GM03348 (cell line): ENCODE measurements at places on chromosomes 4 and X.

- peak; percentile 63 for DNase-seq
Measured at GRCh38 chr4:139641218-139641617, 24.4 kb upstream of the MGST2 start.

DNA sequence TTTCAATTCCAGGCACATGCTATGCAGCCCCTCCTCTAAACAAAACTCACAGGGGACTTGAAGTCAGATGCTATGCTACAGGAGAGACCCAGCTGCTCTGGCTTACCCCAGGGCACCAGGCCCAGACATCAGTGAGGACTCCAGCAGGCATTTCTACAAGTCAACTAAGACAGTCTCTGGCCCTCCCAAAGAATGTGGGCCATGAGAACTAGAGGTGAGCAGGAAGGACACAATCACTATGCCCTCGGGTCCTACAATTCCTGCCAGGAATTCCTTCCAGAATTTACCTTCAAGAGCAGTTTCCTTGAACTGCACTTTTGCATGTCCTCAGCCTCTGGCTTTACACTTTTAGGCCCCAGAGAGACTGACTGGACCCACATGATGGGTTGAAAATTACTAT is 17.4 kb downstream of the TMEM192 start:
- no peak for DNase-seq

DNA sequence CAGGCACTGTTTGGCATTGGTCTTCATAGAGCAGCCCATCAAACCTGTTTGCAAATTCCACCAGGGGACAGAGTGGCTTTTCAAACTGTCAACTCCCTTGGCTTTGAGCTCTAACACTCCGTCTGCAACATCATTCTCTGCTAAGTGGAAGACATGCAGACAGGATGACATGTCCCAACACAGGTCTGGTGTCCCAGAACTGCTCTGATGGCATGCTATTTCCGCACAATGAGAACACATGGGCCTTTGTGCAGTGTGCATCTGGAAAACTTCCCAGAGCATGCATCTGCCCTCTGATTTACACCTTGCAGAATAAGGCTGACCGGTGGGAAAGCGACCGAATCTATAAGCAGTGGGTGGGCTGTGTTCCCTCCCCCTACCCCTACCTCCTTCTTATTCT is 212.8 kb upstream of the GYPA start:
- no peak for DNase-seq

- DNase-seq, result peak; percentile 11
Measured at GRCh38 chrX:9227276-9227675, 193.3 kb upstream of the FAM9B start.

GRCh38 chr4:121379276-121379675 is 1.5 kb downstream of the QRFPR start:
- DNase-seq, result no peak

DNA sequence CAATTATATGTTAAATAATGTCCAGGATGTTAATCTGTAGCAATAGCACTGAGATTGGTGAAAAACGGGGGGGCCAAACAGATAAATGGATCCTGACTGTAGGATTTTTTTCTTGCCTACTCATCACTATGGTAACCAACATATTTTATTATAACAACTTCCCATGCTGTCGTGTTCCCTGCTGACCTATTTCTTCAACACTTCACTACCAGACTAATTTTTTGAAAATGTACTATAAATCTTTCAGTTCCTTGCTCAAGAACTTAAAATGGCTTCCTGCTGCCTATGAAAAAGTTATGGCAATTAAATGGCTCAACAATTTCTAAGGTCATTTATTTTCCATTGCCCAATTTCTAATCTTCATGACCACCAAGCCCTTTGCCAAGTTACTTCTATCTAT is 38.9 kb upstream of the CFAP47 start:
- no peak for DNase-seq

DNA sequence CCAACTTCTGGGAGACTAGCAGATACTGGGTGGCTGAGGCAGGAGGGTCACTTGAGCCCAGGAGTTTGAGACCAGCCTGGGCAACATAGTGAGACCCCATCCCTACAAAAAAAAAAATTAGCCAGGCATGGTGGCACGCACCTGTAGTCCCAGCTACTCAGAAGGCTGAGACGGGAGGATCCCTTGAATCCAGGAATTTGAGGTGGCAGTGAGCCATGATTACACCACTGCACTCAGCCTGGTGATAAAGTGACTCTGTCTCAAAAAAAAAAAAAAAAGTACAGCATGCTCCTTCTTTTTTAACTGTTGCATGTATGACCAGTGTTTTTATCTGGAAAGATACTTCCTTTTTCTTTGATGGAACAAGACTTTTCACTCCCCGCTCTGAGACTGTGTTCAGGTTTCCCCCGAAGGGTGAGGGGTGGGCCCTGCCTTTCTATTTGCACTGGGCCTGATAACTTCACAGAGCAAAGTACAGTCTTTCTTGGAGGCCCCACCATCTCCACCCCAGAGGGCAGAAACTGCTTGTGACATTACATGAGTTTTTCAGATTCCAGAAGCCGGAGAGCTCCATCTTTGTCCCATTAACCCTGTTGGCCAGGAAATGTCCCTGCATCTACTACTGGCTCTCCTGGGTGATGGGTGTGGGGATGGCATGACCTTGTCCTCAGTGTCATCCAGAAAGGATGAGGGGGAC is 35.2 kb downstream of the NYX start:
- no peak for DNase-seq

- DNase-seq, result peak; percentile 51
Measured at GRCh38 chr4:168643111-168643795, 146.4 kb downstream of the PALLD start.

DNA sequence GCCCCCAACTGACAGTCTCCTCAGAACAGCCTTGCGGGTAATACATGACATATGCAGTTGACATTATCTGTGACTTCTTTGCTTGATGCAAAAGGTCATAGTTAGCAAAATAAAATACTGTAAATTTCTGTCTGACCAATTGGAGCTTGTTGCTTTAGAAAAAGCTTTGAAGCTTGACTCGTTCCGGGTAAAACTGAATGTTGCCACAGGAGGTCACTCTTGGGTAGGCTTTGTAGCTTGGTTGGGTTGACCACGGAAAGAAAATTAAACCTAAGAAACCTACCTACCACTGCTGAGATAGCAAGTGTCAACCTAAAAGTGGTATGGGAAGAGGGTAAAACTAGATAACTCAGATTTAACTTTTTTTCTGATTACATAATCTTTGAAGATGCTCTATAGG is 23.2 kb downstream of the PRPS2 start:
- peak; percentile 55 for DNase-seq
